Effector memory CD4-positive, alpha-beta T cell (primary cell): ENCODE measurements at places on chromosomes 7 and 10.

DNA sequence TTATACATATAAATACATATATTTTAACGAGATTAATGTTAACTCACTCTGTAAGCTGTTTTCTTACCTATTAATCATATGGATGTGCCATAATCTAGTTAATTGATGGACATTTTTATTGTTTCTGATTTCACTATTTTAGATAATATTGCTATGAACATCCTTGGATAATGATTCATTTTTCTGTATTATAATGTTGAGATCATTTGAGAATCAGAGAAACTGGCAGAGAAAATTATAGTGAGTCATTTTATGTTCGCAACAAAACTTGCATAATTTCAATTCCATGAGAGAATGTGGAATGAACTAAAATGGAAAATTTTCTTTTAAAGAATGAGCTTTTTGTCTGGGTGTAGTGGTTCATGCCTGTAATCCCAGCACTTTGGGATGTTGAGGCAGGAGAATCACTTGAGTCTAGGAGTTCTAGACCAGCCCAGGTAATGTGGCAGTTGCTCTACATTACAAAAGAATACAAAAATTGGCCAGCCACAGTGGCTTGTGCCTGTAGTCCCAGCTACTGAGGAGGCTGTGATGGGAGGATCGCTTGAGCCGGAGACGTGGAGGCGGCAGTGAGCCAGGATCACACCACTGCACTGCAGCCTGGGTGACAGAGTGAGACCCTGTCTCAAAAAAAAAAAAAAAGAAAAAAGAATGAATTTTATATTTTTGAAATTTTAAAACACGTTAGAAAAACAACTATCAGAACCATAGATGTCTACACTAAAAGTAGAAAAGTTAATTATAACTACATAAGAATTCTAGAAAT is 40.5 kb downstream of the PAPSS2 start:
- DNase-seq: no peak

DNA sequence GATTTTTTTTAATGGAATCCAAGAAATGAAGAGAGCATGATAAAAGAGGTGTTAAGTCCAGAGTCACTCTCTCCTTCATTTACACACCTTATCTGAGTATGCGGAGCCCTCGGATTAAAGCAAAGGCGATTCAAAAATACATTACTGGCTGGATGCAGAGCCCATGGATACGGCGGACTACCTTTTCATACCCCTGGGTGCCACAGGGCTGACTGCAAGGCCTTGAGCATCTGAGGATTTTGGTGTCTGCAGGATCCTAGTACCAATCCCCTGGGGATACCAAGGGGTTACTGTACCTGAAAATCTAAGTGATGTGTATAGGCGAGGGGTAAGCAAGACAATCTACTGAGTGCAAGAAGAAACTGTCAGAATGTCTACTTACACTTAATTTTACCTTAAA is 20.5 kb downstream of the PIP4K2A start:
- no peak for DNase-seq

GRCh38 chr10:43027331-43027955 is 49.4 kb upstream of the RET start:
- DNase-seq: no peak

DNA sequence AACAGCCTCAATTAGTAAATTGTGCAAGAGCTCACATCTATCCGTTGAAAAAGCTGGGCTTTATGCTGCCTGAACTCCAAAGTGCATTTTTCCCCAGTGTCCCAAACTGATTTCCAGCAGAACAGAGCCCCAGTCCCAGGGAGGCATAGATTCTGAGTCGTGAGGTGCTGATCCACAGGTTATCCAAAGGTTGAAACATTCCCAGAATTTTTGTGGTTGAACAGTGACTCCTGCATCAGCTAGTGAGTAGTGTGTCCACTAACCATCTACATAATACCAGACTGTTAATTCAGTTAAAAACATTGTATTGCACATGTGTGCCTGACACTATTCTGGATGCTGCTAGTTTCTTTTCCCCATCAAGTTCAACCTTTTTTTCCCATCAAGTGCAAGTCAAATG is 761.5 kb downstream of the GATA3 start:
- no peak for DNase-seq
